HCT116 (cell line): ENCODE measurements at places on chromosomes 1 and 21. TPM values are rescaled to one million over a fixed set of nuclear protein-coding genes. Genes with fewer than 3 reads are reported as not detected.

The OR14K1 gene
- total RNA-seq: not detected

- no peak for DNase-seq
- no peaks in the 10 kb centered on the region for H3K36me3 ChIP-seq
- no peak overlapping the region for H3K27ac ChIP-seq
- H3K4me1 ChIP-seq: no peaks in the 10 kb centered on the region
- H3K27me3 ChIP-seq: no peaks in the 10 kb centered on the region
Measured at GRCh38 chr1:82465024-82465423, 664.3 kb downstream of the ADGRL2 start.

The FCGR1A gene
- not detected for total RNA-seq

The BLZF1 gene
- total RNA-seq: 19.6 TPM

DNA sequence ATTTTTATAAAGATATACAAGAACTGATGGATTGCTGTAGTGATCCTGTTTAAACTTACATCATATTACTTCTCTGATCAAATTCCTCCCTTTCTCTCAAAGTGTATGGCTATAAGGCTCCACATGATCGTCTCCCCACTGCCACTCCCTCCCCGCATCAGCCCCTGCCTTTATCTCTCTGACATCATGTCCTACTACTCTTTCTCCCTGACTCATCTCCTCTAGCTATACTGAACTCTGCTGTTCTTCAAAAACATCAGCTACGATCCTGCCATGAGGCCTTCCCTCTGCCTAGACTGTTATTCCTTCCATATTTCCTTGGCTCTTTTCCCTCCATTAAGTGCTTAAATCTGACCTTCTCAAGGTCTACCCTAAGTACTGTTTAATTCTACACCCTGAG lies 22.8 kb downstream of the HFM1 start:
- DNase-seq: no peak
- no peaks in the 10 kb centered on the region for H3K36me3 ChIP-seq
- no peaks in the 10 kb centered on the region for H3K4me1 ChIP-seq
- no peaks in the 10 kb centered on the region for H3K27me3 ChIP-seq

DNA sequence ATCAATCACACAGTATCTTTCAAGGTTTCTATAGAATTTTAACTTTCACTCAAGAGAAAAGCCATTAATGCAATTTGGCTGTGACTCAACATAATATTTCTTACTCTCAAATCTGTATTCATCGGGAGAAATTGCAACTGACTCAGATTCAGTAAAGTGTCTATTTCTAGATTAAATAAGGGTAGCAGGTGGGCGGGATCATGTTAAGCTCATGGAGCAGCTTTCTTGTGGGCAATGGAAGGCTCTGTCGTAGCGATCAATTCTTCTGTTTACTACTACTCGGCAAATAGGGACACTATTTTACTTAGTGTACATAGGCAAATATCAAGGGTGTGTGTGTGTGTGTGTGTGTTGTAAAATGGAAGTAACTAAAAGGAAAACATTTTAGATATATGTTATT lies 423.6 kb upstream of the NEGR1 start:
- no peak overlapping the region for H3K27ac ChIP-seq
- no peak for DNase-seq
- H3K27me3 ChIP-seq: no peaks in the 10 kb centered on the region
- no peak overlapping the region for H3K4me3 ChIP-seq

The AADACL4 gene
- not detected for total RNA-seq

The GNG12 gene
- total RNA-seq: 49.6 TPM

DNA sequence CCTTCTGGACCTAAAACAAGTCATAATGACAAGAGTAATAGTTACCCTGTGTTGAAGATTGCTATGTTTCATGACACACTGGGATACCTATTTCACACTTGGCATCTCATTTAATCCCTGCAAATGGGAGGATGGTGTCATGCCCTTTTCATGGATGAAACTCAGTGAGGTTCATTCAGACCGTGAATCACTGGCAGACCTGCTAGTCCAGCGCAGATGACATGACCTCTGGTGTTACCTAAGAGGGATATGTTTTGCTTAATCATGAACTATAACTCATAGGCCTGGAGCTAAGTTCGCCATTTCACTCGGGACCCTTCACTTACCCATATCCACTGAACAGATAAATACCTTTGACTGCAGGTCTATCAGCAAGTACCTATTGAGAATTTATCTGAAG lies 286.6 kb upstream of the FMN2 start:
- no peak overlapping the region for H3K27ac ChIP-seq
- no peaks in the 10 kb centered on the region for H3K4me1 ChIP-seq
- no peaks in the 10 kb centered on the region for H3K27me3 ChIP-seq

DNA sequence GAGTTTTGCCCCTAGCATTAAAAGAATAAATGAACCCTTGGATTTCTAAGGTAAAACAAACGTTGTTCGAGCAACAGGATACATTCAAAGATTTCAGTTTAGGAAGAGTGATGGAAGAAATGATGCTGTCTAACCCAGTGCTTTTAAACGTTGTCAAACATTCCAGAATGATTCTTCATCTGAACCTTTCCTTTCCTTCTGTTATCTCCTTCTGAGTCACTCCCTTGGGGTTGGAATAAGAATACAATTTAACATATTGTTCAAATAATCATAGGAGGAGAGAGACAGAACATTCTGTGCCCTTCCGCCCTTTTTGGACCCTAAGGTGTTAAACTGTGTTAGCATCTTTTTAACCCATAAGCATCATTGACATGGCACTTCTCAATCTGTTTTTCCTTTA lies 61.1 kb upstream of the RCOR3 start:
- DNase-seq: no peak
- no peaks in the 10 kb centered on the region for H3K36me3 ChIP-seq
- H3K4me1 ChIP-seq: no peaks in the 10 kb centered on the region
- H3K27me3 ChIP-seq: no peaks in the 10 kb centered on the region

The SLAMF8 gene
- total RNA-seq: not detected

GRCh38 chr1:171138980-171139379 lies 46.1 kb upstream of the FMO2 start:
- H3K27me3 ChIP-seq: 0 out of 2 replicates have a peak, but pooled peaks cover 8% of the 10 kb centered on the region
- H3K36me3 ChIP-seq: no peaks in the 10 kb centered on the region
- no peak for DNase-seq

The NFIA gene
- total RNA-seq: 17.2 TPM

DNA sequence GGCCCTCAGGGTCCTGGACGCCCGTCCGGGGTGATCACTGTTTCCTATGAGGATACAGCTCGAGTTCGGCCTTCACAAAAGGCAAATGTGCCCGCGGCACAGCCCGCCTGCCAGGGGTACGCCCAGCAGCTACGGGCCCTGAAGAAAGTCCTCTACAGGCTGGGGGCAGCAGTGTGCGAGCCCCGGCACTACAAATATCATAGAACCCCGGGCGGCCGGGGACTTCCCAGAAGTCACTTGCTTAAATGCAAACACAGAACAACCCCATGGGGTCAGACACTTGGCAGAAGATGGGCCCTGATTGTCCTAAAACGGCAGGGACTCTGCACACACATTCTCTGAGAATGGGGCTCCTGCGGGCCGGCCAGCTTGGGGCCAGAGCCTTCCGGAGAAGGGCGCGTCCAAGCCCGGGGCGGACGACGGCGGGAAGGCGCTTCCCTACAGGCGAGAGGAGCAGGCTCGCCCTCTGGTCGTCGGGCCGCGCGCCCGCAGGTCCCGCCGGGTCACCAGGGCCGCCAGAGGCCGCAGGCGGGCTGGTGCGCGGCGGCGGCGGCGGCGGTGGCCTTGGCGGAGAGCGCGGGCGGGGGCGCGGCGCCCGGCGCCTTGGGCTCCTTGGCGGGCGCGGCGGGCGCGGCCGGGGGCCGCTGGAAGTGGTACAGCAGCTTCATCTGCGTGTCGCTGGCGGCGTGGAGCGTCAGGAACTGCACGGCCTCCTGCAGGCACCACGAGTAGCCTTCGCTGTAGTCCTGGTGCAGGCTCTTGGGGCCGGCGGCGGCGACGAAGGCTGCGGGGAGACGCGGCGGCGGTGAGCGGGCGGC lies 888 bp downstream of the HES5 start:
- H3K27ac ChIP-seq: no peak overlapping the region
- H3K36me3 ChIP-seq: no peaks in the 10 kb centered on the region
- peaks cover 34% of the 10 kb centered on the region for H3K4me1 ChIP-seq
- no peak for DNase-seq

- no peaks in the 10 kb centered on the region for H3K36me3 ChIP-seq
- H3K27me3 ChIP-seq: no peaks in the 10 kb centered on the region
- no peak overlapping the region for H3K4me3 ChIP-seq
Measured at GRCh38 chr1:28883242-28883616, 31.1 kb upstream of the EPB41 start.

- no peak for DNase-seq
- peaks cover 37% of the 10 kb centered on the region for H3K4me1 ChIP-seq
- H3K27me3 ChIP-seq: no peaks in the 10 kb centered on the region
- H3K27ac ChIP-seq: no peak overlapping the region
- H3K4me3 ChIP-seq: no peak overlapping the region
Measured at GRCh38 chr21:34817821-34818661, 149.2 kb downstream of the CLIC6 start.

DNA sequence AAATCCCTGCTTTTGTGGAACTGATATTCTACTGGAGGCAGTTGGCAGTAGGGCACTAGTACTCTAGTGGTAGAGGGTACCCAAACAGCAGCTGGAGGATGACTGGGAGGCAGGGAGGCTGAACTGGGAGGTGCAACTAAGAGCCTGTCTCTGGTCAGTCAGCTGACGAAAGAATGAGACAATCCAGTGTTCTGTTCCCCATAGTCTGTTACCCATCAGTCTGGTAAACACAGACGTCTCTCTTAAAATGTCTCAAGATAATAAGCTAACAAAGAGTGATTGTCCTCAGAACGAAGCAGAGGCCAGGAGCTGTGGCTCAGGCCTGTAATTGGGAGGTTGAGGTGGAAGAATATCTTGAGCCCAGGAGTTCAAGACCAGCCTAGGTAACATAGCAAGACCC lies 30.4 kb downstream of the TFAP2E start:
- no peak overlapping the region for H3K4me3 ChIP-seq
- DNase-seq: no peak
- H3K36me3 ChIP-seq: peaks cover 56% of the 10 kb centered on the region

DNA sequence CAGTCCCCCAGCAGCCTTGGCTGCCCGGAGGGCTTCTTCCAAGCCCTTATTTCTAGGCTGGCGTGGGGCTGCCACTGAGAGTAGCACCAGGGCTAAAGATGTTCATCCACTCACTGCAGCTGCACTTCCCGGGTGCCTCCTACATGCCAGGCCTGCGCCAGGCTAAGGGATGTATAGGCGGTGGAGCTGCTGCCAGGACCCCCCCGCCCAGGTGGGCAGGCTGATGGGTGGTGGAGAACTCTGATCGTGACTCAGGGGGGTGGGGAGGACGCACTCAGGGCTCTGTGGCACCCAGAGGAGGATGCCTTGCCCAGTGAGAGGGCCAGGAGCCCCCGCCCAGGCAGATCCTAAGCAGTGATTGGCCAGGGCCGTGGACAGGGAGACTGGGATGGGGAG lies 34.1 kb downstream of the CFAP74 start:
- peaks cover 10% of the 10 kb centered on the region for H3K4me1 ChIP-seq
- H3K36me3 ChIP-seq: no peaks in the 10 kb centered on the region
- no peak for DNase-seq
- peak overlapping the region; percentile 22; the same call in 1 of the 2 replicates for H3K27ac ChIP-seq

DNA sequence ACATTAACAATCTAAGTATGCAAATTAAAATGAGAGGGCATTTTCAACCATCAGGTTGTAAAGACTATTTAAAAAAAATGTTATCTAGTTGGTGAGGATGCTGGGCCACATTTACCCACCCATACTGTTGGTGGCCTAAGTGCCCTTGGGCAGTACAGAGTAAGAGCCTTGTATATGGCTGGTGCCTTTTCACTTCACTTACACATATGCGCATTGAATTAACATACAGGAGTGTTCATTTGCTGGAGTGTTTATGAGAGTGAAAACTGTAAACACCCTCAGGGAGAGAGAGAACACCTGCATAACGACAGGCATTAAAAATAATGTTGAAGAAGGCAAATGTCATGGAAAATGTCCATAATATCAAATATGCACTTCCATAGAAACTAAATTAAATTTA lies 427.1 kb downstream of the PCP4 start:
- no peaks in the 10 kb centered on the region for H3K36me3 ChIP-seq
- no peak overlapping the region for H3K27ac ChIP-seq
- no peaks in the 10 kb centered on the region for H3K27me3 ChIP-seq

The RGS7 gene
- total RNA-seq: not detected

DNA sequence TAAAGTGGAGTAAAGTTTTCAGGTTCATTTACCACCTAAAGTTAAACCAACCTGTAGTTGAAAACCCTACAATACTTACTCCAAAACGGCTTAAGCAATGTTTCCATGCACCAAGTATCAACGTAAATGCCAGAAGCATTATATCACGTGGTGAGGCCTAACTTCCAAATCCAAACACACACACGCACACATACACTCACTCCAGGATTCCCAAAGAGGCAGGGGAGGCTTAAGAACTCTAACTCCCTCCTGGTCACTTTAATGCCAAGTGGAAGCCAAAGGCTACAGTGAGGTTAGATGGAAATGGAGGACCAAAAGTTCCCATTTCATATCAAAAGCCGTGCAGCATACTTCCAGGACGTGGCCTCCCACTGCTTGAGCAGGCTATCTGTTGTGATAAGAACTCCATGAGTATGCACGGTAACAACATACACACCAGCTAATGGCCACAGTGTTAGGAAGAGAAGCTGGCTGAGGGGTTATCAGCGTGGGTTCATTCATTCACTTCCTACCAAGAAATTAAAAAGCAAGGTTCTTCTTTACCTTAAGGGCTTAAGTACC lies 224.1 kb downstream of the SLC45A1 start:
- no peaks in the 10 kb centered on the region for H3K36me3 ChIP-seq
- H3K27me3 ChIP-seq: no peaks in the 10 kb centered on the region
- H3K4me1 ChIP-seq: no peaks in the 10 kb centered on the region
- no peak overlapping the region for H3K4me3 ChIP-seq

The GFI1 gene
- total RNA-seq: 8.1 TPM

DNA sequence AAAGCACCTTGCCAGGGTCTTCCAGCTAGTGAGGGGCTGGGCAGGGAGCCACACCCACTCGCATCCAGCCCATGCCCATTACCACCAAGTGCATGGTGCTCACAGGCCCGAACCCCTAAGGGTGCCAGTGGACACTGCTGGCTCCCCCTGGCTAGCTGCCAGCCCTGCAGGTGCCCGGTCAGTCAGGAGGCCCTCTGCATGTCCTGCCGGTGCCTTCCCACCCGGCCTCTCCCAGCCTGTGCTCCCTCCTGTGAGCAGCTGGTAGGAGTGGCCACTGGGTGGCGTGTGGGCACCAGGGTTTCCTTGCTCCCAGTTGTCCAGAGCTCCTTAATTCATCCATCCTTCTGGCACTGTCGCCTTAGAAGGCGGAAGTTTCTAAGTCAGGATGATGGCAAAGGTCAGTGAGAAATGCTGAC lies 33.4 kb downstream of the QSOX1 start:
- H3K4me3 ChIP-seq: no peak overlapping the region
- H3K27me3 ChIP-seq: no peaks in the 10 kb centered on the region
- no peaks in the 10 kb centered on the region for H3K4me1 ChIP-seq
- no peak overlapping the region for H3K27ac ChIP-seq
